ENCODE measurements at places on chromosomes 11 and 22.

GRCh38 chr22:24384131-24384530, 43.3 kb upstream of the ADORA2A start:
- DNase-seq, result no peak

DNA sequence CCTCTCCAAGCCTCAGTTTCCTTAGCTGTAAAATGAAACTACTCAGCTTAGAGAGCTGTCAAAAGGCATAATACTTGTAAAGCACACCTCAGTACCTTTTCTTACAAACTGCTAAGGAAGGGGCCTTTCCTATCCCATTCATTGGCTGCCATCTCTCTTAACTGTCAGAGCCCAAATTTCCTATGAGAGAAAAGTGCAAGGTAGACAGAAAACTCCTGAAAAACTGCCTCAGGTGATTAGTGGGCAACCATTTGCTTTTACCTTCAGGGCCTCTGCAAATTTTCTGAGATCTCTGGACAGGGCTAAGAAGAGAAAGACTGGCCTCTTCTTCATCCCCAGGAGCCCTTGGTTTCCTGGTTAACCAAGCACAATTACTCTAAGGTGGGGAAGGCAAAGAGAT, 13.8 kb downstream of the LARGE1 start:
- DNase-seq, result no peak

DNA sequence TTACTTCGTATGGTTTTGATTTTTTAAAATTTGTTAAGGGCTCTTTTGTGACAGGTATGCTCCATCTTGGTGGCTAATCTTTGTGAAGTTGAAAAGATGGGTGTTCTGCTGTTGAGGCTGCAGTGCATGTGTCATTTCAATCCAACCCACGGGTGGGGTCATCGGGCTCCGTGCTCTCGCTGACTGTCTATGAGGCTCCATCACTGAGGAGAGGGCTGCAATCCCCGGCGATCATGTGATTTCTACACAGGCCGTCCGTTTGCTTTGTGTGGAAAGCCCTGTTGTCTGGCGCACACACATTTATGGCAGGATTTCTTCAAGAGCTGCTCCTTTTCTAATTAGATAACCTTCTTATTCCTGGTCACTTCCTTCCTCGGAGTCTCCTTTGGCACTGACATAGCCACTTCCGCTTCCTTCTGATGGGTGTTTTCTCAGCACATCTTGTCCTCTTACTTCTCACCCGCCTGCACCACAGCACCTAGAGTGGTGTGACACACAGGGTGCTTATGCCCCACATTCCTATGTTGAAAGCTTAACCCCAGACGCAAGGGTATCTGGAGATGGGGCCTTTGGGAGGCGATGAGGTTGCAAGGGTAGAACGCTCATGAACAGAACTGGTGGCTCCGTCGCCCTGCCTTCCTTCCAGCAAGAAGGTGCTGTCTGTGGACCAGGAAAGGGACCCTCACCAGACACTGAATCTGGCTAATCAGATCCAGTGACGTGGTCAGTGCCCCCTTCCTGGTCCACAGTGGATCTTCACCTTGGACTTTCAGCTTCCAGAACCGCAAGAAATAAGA, 9.4 kb downstream of the MOB2 start:
- no peak for DNase-seq

DNA sequence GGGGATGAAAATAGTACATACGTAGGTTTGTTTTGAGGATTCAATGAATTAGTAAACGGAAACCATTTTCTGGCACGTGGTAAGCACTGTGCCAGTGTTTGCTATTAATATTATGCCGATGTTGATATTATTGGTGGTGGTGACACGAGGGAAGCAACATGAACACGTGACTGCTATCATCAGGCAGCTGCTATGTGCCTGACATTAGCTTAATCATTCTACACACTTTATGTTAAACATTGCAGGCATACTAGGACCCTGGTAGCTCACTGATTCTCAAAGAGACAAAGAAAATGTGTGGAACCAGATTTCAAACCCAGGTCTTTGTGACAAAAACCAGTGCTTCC, 656 bp downstream of the SRRD start:
- no peak for DNase-seq

DNA sequence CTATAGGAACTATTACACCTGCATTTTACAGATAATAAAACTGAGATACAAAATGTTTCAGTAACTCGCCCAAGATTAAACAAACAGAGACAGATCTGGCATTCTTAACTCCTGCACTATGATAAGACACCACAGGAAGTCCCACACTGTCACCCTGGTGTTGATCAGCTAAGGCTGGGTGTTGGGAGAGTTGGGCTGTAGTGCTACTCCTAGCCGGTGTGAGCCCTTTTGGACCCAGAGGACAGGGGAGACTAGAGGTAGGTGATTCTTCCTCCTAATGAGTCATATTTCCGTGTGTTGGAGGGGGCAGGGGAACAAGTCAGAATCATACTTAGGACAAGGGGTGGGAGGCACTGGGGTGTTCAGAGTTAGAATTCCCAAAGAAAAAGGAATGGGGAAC, 353.2 kb upstream of the TENM4 start:
- no peak for DNase-seq

DNA sequence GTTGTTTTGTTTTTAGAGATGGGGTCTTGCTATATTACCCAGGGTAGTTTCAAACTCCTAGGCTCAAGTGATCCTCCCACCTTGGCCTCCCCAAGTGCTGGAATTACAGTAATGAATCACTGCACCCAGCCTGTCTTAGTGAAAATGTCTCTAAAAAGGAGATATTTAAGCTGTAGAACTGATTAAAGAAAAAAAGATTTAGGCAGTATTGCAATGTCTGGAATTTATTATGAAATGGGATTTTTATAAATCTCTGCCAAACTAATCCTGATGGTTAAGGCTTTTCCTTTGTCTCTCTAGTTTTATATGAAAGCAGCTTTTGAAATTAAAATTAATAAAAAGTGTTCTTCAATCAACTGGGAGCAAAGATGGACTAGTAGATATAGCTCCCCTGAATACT, 2.1 kb downstream of the PLAAT3 start:
- no peak for DNase-seq

DNA sequence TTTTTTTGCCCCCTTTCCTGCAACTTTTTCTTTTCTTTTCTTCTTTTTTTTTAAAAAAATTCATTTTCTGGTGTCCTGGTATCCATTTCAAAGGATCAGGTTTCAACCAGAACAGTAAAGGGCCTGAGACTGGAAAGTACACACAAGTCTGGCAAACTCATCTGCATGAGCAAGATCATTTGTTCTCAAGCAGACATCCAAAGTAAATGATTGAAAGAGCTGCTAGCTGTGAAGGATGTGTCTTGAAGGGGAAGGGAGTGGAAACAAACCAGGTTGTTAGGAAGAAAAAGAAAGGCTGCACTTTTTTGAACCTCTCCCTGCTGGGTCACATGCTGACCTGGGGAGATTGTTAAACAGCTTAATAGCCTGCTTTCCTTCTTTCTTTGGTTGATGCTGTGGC, 5.3 kb downstream of the YAP1 start:
- no peak for DNase-seq

GRCh38 chr11:2912498-2912897, 16.7 kb downstream of the PHLDA2 start:
- no peak for DNase-seq

DNA sequence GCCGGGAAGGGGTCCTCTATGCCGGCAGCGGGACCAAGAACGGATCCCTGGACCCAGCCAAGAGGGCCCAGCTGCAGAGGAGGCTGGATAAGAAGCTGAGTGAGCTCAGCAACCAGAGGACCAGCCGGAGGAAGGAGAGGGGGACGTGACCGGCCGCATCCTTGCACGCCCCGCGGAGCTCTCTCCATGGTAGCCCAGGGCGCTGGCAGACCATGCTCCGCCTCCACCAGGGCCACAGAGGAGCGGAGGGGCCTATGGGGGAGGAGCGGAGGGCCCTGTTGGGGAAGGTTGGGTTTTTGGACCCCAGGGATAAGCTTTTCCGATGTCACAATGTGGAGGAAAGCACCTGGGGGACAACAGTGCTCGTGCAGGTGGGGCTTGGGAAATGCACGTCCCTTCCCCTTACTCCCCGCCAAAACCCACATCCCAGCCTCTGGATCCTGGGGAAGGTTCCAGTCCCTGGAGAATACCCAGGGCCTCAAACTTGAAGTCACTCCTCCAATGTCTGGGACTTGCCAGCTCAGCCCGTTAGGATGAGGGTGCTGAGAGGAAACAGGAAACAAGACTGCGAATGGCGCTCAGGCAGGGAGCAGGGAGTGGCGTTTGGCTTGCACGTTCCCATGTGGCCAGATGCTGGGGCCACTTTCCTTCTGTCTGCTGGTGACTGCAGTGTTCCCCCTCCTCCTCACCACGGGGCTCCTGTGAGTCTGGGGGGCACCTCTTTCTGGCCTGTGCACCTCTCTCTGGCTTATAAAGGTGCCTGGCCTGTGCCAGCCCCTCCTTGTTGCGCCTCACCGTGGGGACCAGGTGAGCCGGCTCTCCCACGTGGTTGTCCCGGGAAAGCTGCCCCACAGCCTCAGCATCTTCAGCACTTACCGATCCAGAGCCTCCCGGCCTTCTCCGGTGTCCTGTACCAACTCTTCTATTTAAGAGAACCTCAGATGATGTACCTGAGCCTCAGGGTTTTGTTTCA, 36.2 kb downstream of the IGHMBP2 start:
- no peak for DNase-seq

- DNase-seq, result no peak
Measured at GRCh38 chr11:121281698-121282097, 10.9 kb upstream of the SC5D start.

- no peak for DNase-seq
Measured at GRCh38 chr11:116960930-116961329, 123.5 kb upstream of the APOA1 start.

DNA sequence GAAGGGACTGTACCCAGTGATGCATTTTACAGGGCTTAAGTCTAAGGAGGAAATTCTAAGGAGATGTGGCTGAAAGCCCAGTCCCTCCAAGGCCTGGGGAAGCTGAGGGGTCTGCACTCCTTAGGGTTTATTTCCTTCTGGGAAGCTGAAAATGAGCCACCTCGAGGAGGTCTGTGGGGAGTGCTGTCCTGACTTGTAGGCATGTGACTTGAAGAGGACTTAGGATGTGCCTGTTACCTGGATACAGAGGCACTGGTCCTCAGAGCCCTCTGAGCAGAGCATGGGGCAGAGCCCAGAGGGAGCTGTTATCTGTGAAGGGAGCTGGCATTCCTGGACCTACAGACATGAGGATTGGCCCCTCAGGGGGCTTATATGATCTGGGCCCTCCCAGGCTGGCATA, 77.1 kb downstream of the TP53I11 start:
- DNase-seq, result no peak

DNA sequence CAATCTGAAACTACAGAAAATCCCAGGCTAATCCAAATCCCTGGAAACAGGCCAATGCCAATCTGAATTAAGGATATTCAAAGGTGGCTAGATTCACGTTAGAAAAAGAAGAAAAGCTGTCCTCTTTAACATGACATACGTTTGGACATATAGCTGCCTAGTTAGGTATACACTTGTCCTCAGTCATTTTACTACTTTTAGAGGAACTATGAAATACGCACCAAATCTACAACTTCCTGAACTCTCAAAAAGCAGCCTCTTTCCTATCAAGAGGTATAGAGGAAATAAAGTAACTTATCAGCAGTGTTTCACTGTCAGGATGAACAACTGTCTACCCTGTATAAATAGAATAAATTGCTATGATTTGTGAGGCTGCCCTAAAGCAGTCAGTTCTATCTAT, 24.0 kb downstream of the KMT5B start:
- no peak for DNase-seq

GRCh38 chr11:64339754-64340408, at the start of gene CCDC88B:
CCDC88B (plus strand) TSS chr11:64340204; CDS start chr11:64340267, 63 bp downstream.
- DNase-seq, result peak; percentile 64

- DNase-seq, result no peak
Measured at GRCh38 chr11:109507836-109508561, 86.0 kb downstream of the C11orf87 start.

DNA sequence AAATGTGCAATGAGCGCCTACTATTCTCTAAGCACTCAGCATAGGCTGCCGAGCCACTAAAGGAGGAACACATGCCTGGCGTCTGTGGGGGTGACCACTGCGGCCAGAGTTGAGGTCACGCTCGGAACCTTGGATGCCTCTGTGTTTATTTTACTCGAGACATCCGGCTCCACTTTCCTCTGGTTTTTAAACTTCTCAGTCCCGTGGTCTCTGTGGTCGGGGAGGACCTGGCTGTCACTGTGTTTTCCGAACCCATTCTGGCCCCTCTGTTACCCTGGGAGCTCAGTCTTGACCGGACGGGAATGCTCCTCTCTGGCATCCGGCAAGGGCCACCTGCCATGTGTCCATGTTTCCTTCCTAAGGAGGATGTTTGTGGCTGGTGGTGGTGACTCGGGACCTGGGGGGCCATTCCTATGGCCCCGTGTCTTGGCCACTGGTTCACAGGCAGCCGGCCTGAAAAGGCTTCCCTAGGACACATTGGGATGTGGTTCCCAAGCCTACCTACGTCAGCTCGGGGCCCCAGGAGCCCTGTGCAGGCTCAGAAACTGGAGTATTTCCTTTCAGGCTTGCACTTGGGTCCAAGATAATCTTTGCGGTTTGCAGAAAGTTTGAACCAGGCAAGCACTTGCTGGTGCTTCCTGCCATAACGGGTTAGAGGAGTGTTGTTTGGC, 46.7 kb upstream of the PARVG start:
- DNase-seq, result no peak

- DNase-seq, result no peak
Measured at GRCh38 chr11:95084509-95084908, 5.1 kb upstream of the ENDOD1 start.

- peak; percentile 38 for DNase-seq
Measured at GRCh38 chr11:6402561-6402981, 12.3 kb downstream of the SMPD1 start.

DNA sequence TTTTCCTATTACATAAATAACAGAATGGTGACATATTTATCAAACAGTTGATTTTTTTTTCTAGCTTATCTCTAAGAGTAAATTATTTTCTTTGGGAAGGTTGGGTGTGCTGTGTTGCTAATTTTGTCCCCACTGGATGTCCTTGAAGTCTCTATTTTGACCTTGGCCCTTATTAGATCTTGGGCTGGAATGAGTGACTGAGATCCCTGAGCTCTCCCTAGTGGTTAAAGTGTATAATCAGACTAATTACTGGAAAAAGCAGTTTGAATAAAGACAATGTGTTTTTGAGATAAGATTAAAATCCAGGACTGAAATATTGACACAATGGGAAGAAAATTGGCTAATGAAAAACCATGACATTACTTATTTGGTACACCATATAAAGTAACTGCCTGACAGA, 56.1 kb downstream of the AASDHPPT start:
- no peak for DNase-seq

- no peak for DNase-seq
Measured at GRCh38 chr22:28245579-28246224, 326.6 kb upstream of the PITPNB start.

GRCh38 chr11:5928811-5929210, 13.2 kb upstream of the OR56A3 start:
- DNase-seq, result no peak

GRCh38 chr11:46315033-46315738, 32.1 kb upstream of the DGKZ start:
- DNase-seq, result peak; percentile 70

- DNase-seq, result no peak
Measured at GRCh38 chr11:112694813-112695212, 266.4 kb upstream of the NCAM1 start.

GRCh38 chr11:118295815-118296454, 8.6 kb upstream of the CD3E start:
- DNase-seq, result no peak

GRCh38 chr11:64095273-64095817, 59.6 kb downstream of the FLRT1 start:
- no peak for DNase-seq

All from stimulated activated CD4-positive, alpha-beta T cell treated with anti-CD3 and anti-CD28 coated beads, Interleukin-1b, Interleukin-23, amount 100 ng/mL, for 4 hours (primary cell).